ENCODE measurements at places on chromosomes 6 and 20.

- peak; percentile 92 for ATAC-seq
Observed at GRCh38 chr6:156988276-156989158, 211.3 kb downstream of the ARID1B start.

- no peak for ATAC-seq
Observed at GRCh38 chr20:57695940-57696339, 13.9 kb downstream of the PMEPA1 start.

GRCh38 chr6:93123585-93123984, 295.8 kb downstream of the EPHA7 start:
- ATAC-seq: no peak

DNA sequence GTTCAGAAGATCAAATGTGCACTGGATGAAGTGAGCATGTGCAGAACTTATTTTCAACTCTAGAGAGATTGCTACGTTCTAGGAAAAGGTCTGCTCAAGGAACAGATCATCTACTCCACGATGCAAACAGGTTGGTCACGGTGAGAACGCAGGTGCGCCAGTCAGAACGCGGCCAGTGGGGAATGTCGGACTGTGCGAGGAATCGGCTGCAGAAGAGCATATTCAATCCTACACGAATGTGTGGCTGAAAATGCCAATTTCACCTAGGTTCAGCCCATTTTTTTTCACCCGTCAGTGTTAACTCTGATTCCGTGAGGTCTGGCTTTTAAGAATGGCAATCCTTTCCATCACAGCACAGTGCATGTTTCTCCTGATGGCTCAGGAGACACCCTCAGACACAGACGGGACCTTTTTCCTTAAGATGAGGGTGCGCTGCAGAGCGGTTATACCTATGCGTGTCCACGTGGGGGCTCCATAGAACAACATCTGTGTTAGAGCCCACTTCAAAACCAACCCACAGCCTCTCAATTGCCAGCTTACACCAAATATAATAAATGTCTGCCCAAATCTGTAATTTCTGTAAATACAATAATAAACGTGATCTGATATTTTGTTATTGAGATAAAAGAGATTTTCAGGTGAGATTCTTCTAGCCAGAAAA, 250.4 kb downstream of the FOXA2 start:
- ATAC-seq: no peak

GRCh38 chr6:81791756-81792155, 39.3 kb upstream of the TENT5A start:
- no peak for ATAC-seq

DNA sequence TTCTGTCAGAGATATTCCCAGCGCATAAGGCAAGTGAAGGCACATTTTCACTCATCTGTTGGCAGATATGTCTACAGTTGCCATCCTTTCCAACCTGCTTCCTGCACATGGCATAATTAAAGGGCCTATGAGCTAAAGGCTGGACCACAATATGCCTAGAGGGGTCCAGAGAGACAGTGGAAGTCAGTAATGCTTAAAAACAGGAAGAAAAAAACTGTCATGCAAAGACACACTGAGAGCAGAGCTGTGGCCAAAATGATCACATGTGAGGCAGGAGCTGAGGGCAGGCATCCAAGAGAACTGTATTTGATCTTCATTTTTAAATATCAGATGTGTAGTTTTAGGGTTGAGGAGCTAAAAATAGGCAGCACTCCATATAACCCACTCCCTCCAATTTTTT, 125.0 kb upstream of the BACH2 start:
- ATAC-seq: no peak

DNA sequence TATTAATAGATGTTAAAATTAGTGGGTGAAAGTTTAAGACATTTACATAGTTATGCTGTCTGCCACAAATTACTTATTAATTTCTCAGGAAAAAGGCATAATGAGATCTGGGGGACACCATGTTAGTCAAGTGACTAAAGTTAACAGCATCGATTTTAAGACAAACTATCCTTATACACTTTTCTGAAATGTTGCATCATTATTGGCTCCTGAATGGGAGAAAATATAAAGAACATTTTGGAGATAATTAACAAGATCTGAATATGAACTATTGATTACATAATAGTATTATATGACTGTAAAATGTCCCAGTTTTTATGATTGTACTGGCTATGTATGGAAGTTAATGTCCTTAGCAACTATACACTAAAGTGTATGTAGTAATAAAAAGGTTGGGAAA, 7.9 kb downstream of the OR2B3 start:
- no peak for ATAC-seq

DNA sequence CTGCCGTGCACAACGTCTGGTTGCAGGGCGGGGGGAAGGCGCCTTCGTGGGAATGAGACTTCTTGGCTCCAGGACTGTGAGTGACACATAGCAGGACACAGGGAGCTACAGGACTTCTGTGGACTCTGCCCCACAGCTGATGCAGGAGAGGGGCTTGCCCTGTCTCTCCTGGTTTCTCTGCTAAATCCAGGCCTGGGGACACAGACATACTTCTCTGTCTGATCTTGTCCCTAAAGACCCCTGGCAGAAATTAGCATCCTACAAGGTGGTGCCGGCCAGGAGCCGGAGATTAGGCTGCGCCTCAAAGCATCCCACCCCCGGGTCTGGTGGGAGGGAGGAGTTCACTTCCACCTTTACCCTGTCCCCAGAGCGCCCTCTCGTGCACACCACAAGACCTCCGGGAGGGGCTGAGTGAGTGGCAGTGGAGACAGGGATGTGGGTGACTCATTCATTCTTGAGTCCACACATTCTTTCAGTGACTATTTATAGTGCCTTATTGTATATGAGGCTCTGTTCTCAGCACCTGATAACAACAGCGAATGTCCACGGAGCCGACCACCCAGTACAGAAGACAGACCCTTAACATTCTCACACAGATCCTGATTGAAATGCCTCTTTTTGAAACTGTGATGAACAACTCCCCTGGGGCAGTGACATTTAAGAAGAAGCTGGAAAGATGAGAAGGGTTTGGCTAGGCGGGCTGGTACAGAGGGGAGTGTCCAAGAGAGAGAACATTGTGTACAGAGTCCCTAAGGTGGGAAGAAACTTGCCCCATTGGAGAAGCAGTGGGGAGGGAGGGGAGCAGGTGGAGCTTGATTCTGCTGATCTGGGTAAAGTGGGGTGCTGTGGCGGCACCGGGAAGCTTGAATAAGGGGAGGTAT, 39.0 kb downstream of the GMPR start:
- peak; percentile 51 for ATAC-seq

GRCh38 chr20:40276301-40276700, 412.7 kb downstream of the MAFB start:
- no peak for ATAC-seq

DNA sequence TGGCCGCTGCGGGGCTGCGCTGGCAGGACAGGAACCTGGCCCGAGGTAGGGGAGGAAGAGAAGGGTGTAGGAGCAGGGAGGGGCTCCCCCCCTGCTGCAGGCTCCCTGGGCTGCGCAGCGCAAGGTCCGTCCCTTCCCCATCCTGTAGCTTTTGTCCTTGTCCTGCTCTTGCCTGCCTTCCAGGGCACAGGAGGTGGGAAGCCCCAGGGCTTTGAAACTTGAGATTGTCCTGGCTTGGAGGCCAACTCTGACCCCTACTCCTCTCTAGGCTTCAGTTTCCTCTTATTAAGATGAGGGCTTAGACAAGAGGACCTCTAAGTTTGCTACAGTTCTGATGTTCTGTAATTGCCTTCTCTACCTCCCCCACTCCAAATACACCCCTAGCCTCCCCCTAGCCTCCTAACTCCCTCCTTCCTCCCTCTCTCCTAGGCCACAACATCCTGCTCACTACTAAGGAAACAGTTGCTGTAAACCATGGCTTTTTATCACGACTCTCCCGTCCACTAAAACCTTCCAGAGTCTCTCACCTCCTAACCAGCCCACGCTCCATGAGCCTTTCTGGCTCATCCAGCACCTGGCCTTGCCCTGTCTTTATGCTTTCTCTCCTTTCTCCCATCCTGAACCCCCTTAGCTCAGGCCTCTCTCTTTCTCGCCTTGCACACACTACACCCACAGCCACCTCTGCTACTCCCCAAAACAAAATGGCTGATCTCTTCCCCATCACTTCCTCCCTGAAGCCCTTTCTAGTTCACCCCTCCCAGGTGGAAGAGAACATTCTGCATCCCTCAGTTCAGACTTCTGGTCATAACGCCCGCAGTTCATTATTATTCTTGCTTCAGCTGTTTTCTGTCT, 10.2 kb downstream of the UNC5CL start:
- peak; percentile 51 for ATAC-seq

- ATAC-seq: no peak
Observed at GRCh38 chr6:31386977-31387376, 16.4 kb upstream of the MICA start.

DNA sequence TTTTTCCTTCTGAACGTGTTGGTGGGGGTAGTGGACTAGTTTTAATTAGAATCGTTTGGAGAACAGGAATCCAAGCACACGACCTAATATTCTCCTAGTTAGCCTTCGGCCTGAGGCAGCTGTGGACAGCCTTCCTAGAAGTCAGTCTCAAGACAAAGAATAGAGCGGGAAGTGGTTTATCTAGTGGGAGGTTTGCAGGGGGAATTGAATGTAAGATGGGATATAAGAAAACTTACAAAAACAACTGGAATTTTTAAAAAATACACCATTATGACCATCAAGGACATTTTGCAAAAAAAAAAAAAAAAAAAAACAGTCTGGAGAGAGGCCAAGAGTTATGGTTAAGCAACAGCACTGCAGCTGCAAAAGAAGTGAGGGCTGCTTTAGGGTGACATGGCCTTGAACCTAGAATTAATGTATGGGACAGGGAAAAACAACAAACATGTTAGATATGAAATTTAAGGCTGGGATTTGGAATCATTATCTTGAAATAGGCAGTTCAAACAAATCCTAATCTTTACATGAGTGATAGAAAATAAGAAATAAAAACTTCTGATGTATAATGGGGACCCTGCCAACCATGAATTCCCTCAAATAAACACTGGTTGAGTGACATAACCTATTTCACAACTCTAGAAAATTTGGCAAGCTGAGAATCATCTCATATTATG, 40.2 kb downstream of the PLAGL1 start:
- ATAC-seq: no peak

GRCh38 chr6:142846459-142846831, 98.5 kb downstream of the HIVEP2 start:
- no peak for ATAC-seq

DNA sequence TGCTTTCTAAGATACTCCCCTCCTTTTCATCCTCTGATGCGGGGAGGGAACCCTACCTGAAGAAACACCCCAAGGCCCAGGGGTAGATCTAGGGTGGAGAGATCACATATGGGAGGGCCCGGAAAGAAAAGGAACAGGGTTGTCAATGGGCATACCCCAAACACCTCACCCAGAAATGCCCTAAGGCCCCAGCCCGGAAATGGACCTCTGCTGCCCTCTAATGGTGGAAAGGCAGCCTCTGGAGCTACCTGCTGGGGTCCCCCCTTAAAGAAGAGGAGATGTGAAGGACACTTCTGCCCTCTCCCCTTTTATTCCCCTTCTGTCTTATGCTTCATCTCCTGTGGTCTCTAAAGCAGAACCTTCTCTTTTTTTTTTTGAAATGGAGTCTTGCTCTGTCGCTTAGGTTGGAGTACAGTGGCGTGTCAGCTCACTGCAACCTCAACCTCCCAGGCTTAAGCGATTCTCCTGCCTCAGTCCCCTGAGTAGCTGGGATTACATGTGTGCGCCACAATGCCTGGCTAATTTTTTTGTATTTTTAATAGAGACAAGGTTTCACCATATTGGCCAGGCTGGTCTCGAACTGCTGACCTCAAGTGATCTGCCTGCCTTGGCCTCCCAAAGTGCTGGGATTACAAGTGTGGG, 458 bp upstream of the ARMC12 start:
- ATAC-seq: peak; percentile 39

- no peak for ATAC-seq
Observed at GRCh38 chr20:52637201-52637600, 335.0 kb upstream of the TSHZ2 start.

DNA sequence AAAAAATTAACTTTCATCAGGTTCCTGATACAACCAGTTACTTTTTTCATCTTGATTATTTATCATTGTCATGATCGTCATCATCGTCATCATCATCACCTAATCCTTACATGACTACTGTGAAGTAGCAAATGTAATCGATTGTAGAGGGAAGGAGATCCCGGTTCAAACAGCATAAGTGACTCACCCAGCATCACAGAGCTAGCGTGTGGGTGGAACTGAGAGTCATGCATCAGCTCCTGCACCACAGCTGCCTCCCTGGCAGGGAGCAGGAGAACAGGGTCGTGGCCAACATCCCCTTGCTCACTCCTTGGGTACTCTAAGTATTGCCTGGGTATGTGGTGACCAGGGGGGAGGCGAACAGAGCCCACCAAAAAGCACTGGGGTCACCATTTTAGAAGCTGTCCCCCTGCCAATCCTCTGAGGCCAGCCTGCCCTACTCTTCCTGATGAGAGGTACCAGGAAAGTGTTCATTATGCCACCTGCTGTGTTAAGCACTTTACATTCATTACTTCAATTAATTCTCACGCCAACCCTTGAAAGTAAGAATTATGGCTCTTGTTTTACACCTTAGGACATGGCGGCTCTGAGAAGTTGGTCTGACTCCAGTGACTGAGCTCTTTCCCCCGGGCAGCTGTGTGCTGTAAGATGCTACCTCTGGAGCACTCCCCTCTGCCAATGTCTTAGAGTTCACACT, 425.2 kb downstream of the CD83 start:
- peak; percentile 97 for ATAC-seq

GRCh38 chr20:32831982-32832381, 12.2 kb downstream of the MAPRE1 start:
- no peak for ATAC-seq

DNA sequence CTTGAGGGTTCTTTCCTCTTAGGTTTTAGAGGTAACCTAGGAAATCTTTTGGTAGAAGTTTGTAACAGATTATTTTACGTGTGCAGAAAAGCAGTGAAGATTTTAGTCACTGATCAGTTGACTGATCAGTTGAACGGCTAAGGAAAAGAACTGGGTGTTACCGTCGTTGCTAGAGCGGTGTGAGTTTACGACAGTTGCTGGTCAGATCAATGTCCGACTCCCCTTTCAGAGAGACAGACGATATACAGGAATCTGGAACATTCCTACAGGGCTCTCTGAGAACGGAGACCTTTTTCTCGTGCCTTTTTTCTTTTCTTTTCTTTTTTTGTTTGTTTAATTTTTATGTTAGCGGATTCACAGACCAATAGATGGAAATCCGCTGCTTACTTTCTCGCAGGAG, 132.1 kb upstream of the ZNF184 start:
- no peak for ATAC-seq

DNA sequence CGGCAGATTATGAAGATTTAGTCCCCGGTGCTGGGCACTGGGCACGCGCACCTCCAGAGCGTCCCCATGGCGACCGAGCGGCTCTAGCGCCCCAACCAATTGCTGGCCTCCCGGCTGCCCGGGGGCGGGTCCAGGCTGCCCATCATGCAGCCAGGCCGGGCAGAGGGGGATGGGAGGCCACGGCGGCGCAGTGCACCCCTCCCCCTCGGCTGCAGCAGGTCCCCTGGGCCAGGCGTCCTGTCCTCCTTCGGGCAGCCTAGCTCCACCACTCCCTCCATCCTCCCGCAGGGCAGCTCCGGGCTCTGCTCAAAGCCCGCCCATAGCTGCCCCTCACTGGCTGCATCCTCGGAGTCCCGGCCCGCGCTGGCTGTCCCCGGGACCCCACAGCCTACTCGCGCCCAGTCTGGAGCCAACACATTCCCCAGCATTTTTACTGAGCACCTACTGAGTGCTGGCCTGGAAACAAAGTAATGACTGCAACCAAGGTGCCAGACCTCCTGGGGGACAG, 99.4 kb downstream of the ASXL1 start:
- ATAC-seq: peak; percentile 73

All from stimulated activated memory B cell treated with anti-CD40 and anti-IgM and Interleukin-4, amounts not matched to agents 10 μg/mL and 1 μg/mL and 100 μg/mL, for 72 hours (primary cell).